ENCODE measurements at places on chromosomes 7 and 10.

DNA sequence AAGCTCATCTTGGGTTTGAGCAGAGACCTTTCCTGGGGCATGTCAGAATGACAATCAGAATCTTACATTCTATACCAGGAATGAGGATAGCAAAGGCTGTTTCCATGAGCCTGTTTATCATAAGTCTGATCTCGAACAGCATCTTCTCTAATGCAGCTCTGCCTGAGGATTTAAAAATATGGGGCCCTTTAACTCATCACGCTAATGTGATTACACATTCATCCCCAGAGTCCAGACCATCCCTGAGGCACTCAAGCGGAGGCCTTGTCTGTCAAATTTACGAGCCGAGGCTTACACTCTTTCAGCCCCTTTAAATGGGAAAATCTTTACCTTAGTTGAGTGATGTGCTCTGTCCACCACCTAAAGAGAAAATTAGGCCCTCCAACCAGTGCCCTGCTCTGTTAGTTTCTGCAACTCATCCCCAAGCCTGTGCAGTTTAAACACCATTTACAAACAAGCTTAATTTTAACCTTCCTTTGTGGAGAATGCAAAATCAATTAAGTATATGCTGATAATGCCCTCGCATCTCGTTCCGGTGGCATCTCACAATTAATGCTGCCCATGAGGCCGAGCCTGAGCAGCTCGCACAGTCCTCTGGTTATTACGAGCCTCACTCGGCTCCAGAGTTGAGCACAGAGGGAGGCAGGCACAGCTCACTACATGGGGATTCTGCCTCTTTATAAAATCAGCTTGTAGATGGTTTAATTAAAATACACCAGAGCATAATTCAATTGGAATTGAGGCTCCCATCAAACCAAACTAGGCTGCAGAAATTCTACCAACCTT is 16.0 kb downstream of the CHST15 start:
- DNase-seq: no peak

GRCh38 chr7:4227105-4228010 is 454.7 kb upstream of the FOXK1 start:
- DNase-seq: peak; percentile 41

- DNase-seq: peak; percentile 17
Observed at GRCh38 chr10:33352175-33352574, 17.7 kb upstream of the NRP1 start.

- no peak for DNase-seq
Observed at GRCh38 chr10:86965986-86966654, 2.2 kb upstream of the ADIRF start.

DNA sequence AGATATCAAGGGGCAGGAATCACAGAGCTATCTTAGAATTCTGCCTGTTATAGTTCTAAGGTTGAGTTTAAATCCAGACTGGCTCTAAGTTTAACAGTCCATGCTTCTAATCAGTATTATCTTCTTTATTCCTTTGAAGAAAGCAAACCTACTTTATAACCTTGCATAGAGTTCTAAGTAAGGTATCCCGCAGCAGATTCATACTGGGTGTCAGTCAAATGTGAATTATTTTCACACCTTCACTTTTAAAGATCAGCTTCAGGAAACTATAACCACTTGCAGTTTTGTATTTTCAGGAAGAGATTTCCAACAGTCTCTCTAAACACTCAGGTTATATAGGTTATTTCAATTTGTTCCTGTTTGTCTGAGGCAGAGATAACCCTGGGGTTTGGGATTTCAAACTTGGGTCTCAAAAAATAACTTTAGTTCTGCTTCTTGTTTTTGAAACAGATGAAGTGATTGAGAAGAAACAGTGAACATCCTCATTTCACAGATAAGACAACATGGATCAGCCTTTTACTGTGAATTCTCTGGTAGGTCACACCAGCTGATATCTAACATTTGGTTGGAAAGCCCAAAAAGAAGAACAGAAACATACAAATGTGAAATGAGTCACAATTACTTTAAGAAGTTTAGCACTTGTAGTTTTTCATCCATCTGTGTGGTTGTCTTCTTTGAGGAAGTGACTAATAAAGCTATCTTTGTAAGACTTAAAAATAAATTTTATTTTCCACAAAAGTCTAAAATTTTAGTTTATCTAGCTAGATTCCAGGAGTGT is 21.4 kb downstream of the STAMBPL1 start:
- no peak for DNase-seq

DNA sequence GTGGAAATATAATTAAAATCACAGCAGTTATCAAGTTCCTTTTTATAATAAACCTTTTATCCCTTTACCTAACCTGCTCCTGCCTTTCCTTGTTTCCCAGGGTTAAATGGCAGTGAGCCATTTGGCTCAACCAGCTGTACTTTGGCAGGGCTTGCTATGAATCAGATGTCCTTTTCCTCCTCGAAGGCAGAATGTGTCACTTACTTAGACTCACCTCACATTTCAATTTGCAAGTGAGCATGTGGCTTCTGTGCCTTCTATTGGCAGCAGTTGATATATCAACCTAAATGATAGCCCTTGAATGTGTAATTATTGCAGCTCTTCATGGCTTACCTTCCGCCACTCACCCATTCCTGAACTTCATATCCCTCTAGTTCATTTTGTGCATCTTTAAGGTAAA is 301.7 kb downstream of the CSTF2T start:
- peak; percentile 61 for DNase-seq

All from muscle of back (tissue), 13 donors.